Panc1 (cell line): ENCODE measurements at places on chromosomes 1 and 21.
A peak's percentile ranks its signal among the peaks of the same experiment; 100 is the strongest.

DNA sequence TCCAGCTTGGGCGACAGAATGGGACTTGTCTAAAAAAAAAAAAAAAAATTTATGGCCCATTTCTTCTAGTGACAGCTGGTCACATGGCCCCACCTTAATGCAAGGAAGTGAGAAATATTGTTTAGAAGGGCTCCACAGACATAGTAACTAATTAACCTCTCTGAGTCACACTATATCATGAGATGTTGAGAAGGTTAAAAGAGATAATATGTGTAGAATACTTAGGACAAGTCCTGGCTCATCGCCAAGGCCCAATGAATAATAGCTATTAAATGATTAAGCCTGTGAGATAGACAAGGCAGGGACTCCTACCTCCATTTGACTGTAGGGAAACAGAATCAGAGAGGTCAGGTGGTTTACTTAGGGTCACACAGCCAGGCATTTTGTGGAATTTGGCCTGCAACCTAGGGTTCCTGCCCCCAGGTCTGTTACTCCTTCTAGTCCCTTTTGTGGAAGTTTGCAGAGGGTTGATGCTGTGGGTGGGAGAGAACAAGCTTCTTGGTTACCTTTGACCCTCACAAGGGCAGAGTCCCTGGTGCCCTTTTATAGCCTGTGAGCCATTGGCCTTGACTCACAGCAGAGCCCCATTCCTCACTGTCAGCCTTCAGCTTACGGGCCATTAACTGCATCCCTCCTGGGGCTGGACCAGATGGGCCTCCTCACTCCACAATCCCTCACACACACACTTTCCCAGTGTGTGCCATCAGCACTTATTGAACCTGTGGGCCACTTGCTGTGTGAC lies 48.5 kb downstream of the OPRD1 start:
- DNase-seq = no peak

DNA sequence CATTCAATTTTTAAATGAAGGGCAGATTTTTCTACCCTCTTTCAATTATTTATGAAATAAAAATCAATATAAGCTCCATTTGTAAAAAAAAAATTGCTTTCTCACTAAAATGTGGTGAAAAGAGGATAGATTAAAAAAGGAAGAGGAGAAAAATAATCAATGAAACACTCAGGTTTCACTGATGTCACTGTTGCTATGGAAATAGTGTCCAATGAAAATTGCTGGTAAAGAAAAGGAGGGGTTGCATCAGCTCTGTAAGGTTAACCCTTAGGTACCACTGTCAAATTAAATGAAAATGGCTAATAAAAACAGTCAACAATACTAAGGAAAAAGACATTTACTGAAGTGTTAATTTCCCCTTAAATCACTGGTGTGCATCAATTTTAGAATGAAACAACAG lies 91.6 kb upstream of the TTC39A start:
- peak; percentile 17 for DNase-seq

DNA sequence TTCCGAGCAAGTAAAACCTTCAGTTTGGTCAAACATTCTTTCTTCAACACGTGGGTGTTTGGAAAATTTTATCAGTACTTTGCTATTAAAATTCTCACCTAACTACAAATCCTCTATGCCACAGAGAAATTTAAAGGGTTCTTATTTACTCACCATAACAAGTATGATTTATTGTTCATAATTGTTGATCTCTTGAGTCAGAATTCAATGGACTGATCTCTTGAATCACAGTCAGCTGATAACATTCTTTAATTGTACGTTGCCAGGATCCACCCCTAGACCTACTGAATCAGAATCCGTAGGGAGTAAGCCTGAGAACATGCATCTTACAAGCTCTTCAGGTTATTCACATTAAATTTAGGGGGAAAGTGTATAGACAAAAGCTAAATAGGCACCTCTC lies 51.2 kb downstream of the DIPK1A start:
- DNase-seq = no peak

DNA sequence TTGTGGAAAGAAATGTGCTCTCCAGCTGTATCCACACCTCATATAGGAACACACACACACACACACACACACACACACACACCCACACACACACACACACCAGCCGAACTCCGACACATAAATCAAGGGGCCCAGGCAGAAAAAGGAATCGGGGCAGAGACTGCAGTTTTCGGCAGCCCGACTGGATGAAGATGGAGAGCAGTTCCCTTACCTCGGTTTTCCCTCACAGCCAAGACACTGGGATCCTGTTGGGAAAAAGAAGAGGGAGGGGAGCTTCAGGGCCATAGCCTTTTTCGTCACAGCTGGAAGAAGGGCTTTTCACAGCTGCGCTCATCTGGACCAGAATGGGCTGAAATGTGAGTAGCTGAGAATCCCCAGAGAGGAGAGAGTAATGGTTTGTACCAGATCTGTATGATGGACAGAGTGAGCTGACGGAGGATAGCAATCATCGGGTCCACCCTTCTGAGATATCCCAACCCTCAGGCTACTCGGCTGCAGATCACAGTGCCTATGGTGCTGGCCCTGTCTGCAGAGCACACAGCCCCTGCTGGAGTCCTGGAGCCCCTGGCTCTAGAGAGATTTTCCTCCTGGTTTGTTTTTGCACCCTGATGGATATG lies 37.7 kb downstream of the PIK3C2B start:
- no peak for DNase-seq

DNA sequence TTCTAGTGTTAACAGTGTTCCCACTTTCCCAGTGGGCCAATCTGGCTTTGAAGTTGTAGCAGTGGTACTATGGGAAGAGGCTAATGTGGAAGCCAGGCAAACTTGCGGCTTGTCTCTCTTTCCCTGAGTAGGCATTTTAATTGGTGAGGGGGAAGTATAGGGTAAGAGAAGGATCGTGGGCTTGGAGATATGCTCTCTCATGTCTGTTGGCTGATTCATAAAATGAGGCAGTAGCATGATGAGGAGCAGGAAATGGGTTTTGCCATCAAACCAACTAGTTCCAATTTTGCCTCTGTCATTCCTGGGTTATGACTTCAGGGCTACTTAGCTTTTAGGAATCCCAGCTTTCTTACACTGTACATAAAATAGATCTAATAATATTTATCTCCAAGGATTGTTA lies 12.1 kb downstream of the C8A start:
- no peak for DNase-seq
